CD4-positive, alpha-beta T cell (primary cell): ENCODE measurements at places on chromosomes 6 and 20.

DNA sequence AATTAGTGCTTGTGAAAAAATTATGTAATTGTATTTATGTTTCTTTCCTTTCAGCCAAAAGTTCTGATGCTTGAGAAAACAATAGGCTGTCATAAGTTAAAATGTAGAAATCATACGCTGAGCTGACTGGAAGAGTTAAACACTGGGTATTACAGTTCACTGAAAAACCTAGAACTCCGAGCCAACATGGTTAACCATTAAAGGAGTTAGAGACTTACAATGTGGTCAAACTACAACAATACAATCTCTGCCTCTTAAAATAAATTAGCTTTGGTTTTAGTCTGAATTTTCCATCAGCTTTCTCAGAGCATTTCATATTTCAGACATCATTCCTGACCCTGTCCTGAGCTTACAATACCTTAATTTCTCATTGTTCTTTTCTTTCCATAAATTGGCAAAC lies 91.0 kb downstream of the COL12A1 start:
- no peak for DNase-seq

- no peak for DNase-seq
Measured at GRCh38 chr6:67629258-67629657, 1005.8 kb upstream of the ADGRB3 start.

GRCh38 chr6:154170106-154170505 lies 131.1 kb downstream of the OPRM1 start:
- no peak for DNase-seq

DNA sequence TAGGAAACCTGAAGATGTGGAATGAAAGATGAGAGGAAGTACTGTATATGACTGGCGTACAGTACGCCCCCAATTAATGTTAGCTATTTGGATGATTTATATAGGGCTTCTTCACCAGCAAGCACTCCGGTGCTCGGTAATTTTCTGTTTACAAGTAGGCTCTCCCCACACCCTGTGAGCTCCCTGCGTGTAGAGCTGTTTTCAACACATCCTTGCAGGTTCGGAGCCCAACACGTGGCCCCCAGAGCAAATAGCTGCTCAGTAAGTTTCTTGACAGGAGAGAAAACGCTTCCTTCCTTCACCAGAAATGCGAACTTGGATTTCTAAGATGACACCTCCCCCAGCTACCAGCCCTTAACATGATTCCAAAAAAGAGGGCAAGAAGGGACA lies 1.2 kb upstream of the RAB22A start:
- DNase-seq = peak; percentile 13

DNA sequence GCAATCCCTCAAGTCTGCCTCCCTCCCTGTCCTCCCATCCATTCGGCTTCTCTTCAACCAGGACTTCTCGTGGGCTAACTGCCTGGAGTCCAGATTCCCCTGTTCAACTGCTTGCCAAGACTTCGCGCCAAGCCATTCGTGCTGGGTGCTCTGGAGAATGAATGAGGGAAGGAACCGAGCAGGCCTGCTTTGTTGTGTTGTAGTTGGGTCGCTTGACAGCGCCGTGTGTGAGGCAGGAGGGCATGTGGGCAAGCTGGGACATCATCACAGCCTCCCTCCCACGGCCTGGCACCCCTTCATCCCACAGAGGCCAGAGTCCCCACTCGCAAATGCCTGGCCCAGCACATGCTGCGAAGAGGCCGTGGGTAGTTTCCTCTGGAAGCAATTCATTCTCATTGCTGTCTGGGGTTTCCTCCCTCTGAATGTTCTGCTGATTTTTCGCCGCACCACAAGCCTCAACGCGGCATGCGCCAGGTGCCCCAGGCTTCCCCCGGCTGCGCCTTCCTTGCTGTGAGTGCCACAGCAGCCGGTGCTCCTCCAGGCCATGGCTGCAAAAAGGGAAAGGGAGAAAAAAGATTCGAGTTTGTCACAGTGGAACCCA lies 336.0 kb downstream of the QKI start:
- no peak for DNase-seq

GRCh38 chr6:159676890-159677505 lies 16.0 kb downstream of the SOD2 start:
- no peak for DNase-seq

- DNase-seq = no peak
Measured at GRCh38 chr6:16241321-16241689, 2.9 kb downstream of the GMPR start.

DNA sequence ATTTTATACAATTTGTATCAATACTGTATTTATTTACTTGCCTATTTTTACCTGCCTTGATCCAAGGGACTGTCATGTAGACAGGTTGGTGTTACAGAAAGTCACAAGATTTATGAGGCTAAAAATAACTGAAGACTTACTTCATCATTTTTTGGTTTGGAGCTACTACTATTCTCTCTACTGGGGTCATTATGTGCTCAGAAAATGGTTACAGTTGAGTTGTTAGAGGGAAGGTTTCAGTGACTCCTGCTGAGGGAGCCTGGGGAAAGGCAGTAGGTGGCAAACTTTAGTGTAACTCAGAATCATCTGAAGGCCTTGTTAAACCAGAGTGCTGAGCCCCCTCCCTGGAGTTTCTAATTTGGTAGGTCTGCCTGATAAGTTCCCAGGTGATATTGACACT lies 118.8 kb downstream of the TINAG start:
- no peak for DNase-seq

DNA sequence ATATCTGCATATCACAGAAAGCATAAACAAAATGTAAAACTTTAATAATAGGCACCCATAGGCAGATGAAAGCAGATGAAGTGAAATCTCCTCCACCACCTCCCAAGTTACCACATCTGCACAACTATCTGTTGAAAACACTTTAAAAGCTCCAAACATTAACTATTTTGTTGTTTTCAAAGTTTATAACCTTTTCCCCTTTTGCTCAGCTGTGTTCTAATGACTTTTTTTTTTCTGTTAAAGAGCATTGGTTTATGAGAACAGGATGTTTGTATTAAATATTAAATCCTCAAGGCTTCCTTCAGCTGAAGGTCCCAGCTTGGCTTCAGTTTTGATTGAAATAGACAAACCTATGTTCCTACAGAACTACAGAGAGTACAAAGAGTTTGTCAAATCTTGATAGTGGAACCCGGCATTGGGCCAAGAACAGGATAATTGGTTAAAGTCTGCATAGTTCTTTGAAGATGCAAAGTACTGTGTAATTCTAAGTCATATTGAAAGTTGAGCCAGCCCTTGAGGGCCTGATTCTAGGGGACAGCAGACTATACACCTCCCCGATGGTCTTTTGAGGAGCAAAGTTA lies 255.1 kb upstream of the JAG1 start:
- DNase-seq = no peak

DNA sequence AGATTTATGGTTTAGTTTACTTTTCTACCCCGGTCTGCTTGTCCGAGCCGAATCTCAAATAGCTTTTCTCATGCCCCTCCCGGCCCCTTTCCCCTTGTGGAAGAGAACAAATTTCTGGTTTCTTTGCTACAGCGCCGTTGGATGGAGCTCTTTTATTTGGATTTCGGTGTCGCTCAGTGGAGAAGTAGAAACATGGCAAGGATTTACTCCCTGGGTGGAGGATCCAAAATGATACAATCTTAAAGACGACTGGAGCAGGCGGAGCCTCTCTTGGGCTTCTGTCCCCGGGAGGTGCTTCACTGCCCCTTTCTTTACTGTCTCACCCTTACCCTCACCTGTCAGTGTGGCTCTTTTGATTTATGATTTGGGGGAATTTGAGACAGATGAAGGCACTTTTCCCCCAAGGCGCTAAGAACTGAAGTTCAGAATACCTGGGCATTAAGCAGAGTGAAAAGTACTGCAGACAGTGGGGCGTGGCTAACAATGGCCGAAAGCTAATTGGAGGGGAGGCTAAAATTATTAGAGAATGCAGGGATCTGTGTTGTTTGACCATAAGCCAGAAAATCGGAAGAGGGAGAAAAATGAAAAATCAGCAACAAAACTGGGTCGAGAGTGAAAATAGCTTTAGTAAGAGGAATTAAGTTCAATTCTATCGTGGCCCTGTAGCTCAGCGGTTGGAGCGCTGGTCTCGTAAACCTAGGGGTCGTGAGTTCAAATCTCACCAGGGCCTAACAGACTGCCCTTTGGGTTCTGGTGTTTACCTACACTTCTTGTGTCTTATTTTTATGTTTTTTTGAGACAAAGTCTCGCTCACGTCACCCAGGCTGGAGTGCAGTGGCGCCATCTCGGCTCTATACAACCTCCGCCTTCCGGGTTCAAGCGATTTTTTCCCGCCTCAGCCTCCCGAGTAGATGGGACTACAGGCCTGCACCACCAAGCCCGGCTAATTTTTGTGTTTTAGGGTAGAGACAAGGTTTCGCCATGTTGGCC lies 145.1 kb upstream of the ZNF184 start:
- DNase-seq = no peak

DNA sequence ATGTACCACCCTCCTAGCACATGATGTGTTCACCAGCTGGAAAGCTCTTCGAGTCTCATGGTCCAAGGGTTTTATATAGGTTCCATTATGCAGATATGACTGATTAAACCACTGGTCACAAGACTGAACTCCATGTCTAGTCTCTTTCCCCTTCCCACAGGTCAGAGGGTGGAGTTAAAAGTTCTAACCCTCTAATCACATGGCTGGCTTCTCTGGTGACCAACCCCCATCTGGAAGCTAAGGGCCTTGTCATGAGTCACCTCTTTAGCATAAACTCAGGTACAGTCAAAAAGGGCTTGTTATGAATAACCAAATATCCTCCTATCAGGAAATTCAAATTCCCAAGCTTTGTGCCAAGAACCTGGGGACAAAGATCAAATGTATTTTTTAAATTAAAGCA lies 52.0 kb upstream of the KLHL31 start:
- DNase-seq = no peak

GRCh38 chr20:57387945-57388371 lies 3.2 kb upstream of the RBM38 start:
- DNase-seq = no peak

DNA sequence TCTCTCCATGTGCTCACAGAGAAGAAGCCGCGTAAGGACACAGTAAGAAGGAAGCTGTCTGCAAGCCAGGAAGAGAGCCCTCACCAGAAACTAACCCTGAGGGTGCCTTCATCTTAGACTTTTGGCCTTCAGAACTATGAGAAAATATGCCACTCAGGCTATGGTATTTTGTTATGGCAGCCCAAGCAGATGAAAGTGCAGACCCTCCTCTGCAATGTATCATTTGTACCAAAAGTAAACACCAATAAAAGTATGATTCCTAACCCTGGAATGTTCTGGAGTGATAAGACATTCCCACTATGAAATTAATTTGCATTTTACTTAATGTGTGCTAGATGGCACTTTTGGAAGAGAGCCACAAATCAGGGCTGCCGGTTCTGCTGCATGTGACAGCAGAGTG lies 594.3 kb downstream of the UTRN start:
- DNase-seq = no peak

DNA sequence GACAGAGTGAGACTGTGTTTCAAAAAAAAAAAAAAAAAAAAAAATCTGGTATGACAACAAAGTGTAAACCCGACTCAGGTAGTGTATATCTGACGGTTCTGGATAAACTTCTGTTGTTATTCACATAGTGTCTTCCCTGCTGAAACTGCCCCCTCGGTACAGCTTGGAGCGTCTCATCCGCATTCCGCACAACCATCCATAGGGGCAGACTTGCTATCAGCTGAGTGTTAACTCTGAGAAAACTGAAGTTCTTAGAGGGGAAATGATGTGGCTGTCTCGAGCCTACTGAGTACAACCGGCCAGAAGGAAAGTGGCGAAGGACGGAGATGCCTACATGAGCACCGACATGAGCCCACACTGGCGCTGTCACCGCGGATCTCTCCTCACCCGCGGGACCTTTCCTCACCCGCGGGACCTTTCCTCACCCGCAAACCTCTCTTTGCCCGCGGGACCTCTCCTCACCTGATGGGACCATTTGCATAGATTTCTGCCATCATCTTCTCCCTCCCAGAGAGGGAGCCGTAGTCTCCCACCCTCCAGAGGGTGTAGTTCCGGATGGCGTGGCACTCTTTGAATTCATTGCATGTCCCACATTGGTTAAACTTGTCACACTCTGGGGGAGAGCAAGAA lies 9.8 kb downstream of the CTSZ start:
- no peak for DNase-seq

DNA sequence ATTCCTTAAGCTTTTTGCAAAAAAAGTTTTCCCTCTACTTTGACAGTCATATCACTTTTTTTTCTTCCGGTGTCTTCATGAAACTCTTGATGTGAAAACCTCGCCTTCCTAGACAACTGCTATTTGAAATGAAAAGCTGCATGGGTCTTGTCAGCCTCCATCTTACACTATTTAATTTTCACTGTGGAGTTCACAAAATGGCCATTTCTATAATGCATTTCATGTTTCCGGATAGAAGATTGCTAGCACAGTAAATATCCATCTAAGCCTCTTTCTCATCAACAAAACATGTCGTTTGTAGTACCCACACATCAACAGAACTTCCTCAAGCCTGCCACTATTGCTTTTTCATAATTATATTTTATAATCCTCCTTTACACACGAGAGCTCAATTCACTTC lies 204.9 kb upstream of the ID4 start:
- DNase-seq = no peak

DNA sequence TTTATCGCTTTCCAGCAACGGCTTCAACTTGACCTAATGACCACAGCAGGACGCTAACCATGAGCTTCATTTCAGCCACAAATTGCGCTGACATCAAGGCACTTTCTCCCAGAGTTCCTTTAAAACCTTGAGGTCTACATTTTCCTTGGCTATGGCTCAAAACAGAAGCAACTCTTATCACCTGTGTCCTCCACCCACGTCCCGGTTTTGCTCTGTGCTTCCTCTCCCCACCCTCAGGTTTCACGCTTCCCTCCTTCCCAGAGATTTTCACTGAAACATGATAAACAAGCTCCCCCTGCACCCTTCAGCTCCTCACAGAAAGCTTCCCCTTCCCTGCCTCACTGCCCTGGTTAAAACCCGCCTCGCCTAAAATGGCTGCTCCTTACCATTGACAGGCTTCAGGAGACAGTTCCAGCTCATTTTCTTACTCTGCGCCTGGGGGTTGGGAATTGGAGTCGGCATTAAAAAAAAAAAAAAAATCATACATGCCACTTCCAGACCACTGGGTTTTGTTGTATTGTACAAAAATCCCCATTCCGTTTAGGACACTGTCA lies 229.5 kb downstream of the UBE3D start:
- no peak for DNase-seq

- DNase-seq = no peak
Measured at GRCh38 chr20:51337126-51337805, 205.3 kb downstream of the NFATC2 start.

- no peak for DNase-seq
Measured at GRCh38 chr20:4318891-4319290, 303.5 kb upstream of the RNF24 start.

GRCh38 chr6:85287654-85288053 lies 162.2 kb upstream of the NT5E start:
- no peak for DNase-seq

GRCh38 chr6:133399426-133399825 lies 158.3 kb downstream of the EYA4 start:
- DNase-seq = no peak

- DNase-seq = no peak
Measured at GRCh38 chr20:49319208-49319809, 41.5 kb upstream of the ZNFX1 start.

- no peak for DNase-seq
Measured at GRCh38 chr6:137944793-137945498, 77.9 kb downstream of the TNFAIP3 start.
